Kidney (tissue), 22 donors: ENCODE measurements at places on chromosomes 4 and X.
A peak's percentile ranks its signal among the peaks of the same experiment; 100 is the strongest.

- no peak for DNase-seq
Observed at GRCh38 chrX:138026211-138026610, 460.3 kb downstream of the ZIC3 start.

- DNase-seq, result no peak
Observed at GRCh38 chrX:48711929-48712505, 15.5 kb downstream of the SUV39H1 start.

DNA sequence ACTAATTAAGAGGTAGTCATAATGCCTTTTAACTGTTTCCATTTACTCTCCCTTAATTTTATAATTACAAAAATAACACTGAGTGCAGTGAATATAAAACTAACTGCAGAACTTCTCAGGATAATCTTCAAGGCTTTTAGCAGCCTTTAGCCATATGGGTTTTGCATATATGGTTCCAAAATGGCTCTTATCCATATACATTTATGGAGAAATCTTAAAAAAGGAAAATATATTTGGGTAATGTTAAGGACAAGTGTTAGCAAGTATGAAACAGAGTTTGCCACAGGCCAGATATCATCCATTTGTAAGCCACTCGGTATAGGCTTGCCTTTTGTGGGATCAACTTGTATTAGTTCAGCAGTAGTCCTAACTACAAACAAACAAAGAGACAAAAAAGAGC is 423.4 kb downstream of the PDHA2 start:
- no peak for DNase-seq

DNA sequence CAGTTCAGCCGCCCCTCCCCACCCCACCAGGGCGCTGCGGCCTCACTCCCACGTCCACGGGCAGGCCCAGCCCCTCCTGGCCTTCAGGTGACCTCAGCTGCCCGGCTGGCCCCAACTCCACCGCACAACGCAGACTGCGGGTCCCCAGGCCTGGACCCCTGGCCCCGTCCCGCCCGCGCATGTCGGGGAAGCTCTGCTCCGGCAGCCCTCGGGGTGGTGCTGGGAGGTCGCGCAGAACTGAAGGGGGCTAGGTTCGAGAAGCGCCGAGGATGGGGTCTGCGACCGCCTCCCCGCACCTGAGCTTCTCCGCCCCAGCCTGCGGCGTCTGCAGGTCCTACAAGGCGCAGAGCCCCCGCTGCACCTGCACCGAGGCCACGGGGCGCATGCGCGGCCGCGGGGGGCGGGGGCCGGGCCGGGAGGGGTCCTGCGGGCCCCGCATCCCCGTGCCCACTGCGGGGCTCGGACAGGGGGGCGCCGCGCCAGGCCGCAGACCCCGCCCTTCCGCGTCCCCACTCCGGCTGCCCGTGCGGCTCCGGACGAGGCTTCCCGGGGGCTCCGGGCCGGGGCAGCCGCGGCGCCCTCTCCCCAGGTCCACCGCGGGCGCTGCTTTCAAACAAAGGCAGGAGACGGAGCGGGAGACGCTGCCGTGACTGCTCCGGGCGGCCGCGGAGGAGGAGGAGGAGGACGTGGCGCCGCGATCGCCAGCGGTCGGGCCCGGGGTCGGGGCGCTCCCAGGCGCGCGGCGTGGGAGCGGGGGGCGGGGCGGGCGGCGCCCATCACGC is 672 bp upstream of the NAT8L start:
- DNase-seq, result peak; percentile 52

DNA sequence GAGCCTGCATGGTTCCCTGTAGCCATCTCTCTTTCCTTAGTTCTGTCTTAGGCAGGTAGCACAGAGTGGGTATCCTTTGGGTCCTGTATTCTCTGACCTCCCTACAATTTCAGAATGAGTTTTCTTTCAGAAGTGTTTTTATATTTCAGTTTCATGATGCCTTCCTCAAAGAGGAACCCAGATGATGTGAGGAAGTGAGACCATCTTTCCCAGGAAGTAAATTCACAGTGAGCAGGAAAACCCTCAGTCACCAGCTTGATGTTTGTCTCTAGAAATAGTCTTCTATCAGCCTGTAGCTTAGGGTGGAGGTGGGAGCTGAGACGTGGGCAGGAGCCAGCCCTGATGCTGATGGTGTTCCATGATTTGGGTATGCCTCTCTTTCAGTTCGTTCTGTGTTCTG is 16.9 kb downstream of the PLAC1 start:
- no peak for DNase-seq

DNA sequence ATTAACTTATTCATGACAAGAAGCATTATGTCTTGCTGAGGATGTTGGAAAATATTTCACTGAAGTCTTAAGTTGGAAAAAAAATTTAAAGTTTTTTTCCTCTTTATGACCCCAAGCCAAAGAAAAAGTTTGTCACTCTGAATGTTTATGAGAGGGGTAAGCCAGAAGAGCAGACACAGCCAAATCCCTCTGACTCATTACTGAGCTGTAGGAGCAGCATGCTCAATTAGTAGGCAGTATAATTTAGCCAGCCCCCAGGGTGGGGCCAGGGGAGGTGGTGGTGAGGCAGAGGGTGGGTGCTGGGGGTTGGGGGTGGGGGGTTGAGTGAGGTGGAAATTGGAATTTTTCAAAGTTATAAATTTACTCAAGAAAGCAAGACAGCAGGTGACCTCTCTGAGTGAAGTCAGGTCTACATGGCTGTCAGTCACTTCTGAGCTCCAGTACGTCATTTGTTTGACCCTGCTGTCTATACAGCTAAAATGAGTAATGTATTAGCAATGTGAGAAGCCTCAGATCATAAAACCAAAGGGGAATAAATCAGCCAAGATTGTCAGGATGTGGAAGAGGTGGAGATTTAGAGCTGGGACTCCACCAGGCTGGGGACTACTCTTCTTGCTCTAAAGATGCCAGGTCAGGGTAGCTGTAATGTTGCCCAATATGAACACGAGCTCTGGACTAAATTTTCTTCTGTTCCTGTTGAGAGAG is 98.8 kb upstream of the NDP start:
- no peak for DNase-seq

- no peak for DNase-seq
Observed at GRCh38 chr4:174210354-174210753, 73.1 kb downstream of the FBXO8 start.

- DNase-seq, result peak; percentile 31
Observed at GRCh38 chr4:4542774-4543485, 1.1 kb upstream of the STX18 start.

DNA sequence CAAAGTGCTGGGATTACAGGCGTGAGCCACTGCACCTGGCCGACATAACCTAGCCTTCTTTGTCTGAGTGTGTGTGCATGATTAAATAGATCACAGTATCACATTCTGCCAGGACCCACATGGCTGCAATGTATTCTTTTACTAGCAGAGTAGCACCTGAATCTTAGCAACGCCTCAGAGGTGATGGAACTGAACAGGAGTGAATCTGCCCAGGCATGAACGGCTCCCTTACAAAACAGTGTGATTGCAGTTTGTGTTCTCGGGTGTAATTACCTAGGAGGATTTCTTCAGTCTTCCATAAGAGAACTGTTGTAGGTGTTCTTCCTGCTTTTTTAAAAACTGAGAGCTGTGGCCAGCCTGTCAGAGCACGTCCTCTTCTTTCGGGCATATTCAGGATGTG is 122.7 kb upstream of the STS start:
- DNase-seq, result no peak

DNA sequence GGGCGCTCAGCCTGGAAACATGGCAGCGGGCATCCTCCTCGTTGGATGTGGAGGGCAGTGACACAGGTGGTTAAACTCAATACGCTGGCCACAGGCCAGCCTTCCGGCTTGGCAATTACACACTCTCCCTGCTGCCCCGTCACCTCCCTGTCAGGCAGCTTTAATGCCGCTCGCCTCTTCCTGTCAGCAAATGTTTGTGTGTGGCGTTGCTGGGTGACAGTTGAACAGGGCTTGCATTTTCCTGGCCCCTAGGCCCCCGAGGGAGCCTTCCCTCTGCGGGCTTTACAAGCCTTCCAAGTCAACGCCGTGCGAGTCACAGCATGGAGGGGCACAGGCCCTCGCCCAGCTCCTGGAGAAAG is 620.0 kb downstream of the BCOR start:
- DNase-seq, result peak; percentile 93

DNA sequence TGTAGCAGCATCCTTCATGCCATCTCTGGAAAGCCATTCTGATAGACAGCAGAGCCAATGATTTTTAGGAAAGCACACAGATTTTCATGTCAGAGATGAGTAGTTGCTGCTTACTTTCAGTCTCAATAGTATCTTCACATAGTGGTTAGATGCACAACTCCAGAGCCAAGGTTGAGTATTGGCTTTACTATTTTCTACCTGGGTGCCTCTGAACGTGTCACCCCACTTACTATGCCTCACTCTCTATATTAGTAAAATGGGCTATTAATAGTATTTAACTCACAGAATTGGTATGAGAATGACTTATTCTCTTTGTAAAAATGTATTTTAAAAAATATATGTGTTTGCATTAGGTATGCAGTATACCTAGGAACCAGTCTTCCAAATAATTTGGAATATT is 108.8 kb upstream of the STIM2 start:
- no peak for DNase-seq

- DNase-seq, result no peak
Observed at GRCh38 chrX:153681175-153681574, 6.6 kb upstream of the SLC6A8 start.

DNA sequence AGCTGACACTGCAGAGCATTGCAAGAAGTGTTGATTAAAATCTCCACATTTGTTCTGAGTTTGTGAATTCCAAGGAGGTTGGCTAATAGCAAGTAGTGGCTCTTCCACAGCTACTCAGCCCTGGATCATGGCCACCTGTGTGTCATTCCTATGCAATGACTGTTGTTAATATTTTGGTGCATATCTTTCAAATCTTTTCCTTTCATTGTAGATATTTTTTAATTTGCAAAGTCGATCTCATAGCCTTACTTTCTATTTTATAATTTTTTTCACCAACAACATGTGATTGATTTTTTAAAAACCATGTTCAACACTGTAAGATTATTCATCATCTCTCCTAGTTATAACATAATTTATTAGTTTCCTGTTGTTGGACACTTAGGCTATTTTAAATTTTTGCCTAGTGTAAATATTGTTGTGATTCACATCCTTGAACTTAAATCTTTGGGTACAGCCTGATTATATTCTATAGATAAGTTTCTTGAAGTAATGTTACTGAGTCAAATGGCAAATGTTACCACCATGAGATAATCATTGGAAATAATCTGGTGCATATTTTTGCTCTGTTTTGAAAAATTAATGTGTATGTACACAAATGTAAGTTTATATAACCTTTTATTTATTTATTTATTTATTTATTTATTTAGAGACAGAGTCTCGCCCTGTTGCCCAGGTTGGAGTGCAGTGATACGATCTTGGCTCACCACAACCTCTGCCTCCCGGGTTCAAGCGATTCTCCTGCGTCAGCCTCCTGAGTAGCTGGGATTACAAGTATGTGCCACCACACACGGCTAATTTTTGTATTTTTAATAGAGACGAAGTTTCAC is 17.1 kb upstream of the ARHGAP10 start:
- no peak for DNase-seq

GRCh38 chr4:125719987-125720386 is 405.2 kb downstream of the FAT4 start:
- no peak for DNase-seq

GRCh38 chr4:7101692-7102515 is 34.0 kb upstream of the GRPEL1 start:
- DNase-seq, result peak; percentile 83
